Right renal cortex interstitium (tissue), 3 donors: ENCODE measurements at places on chromosomes 2 and 18.

DNA sequence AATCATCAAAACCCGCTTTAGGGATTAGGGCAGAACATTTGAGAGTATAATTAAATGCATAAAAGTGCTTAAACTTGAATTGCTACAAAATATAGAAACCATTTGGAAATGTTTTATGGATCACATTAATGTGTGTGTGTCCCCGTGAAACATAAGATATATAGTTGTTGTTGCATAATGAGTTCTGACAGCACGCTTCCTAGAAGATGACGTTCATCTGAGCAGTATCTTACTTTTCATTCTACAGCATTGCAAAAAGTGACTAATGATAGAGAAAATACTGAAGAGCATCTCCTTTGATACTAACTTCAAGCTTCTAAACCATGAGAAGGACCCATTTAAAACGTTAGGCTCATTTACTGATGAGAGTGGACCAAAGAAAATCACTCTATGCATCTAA lies 63.7 kb downstream of the SLC8A1 start:
- no peak for DNase-seq

DNA sequence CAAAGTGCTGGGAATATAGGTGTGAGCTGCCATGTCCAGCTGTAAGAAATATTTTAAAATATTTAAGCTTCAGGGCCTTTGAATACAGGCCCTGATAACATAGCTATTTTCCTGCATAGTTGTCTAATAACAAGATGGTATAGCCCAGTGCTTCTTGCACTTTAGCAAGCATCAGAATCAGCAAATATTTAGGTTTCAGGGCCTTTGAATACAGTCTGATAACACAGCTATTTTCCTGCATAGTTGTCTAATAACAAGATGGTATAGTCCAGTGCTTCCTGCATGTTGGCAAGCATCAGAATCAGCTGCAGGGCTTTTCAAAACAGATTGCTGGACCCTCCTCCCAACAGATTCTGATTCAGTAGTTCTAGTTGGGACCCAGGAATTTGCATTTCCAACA lies 5.6 kb downstream of the GEMIN6 start:
- no peak for DNase-seq

DNA sequence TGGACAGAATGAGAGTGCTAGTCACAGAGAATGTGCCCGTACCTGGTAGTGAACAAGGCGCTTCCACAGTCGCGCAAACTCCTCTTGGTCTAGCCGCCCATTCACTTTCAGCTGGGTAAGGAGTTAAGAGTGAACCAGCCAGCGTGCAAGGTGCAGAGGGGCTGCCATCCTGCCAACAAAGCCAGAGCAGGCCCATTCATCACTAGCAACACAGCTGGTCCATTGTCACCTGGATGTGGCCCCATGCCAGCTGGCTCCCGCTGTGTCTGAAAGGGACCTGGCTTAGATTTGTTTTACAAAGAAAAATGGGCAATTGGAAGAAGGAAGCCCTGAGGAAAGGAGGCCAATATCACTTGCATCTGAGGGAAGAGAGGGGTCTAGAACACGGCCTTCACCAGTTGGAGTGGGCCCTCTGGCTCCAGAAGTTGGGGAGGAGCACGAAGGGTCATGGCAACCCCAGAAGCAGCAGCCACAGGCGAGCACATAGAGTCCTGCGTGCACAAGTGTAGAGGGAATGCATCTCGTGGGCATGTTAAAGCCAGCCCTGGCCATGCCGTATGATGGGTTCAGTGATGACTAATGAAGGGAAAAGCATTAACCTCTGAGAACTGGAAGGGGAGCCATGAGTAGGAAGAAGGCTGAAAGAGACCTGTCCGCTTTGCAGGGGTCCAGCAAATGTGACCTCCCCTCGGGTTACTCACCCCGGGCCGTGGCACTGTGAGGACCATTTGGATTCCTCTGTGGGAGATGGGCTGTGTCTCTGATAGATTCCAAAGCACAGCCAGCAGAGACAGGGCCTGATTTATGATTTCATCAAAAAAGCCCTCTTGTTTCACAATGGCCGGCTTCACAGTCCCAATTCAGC lies 70.6 kb downstream of the CAPN13 start:
- DNase-seq = no peak

- DNase-seq = no peak
These were observed 268.4 kb downstream of the IRS1 start for GRCh38 chr2:226531061-226531810.
